EL (cell line): ENCODE measurements at places on chromosomes 12 and 14.
A peak's percentile ranks its signal among the peaks of the same experiment; 100 is the strongest.

DNA sequence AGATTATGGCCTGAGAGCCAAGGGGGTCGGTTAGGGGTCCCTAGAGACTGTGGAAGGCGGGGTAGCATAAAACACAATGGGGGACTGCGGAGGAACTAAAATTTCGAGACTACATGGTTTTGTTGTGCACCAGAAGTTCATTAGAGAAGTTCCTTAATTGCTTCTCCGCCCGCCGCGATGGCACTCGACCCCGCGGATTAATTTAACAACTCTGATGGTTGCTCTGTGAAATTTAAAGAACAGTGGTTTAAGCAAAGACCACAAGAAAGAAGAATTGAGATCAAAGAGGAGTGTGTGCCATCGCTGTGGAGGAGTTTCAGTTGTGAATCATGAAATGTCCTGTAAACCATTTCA, 1.4 kb upstream of the CCDC88C start:
- no peak for DNase-seq

- peak; percentile 82 for DNase-seq
Measured at GRCh38 chr14:35341751-35342488, 49.7 kb downstream of the PSMA6 start.

DNA sequence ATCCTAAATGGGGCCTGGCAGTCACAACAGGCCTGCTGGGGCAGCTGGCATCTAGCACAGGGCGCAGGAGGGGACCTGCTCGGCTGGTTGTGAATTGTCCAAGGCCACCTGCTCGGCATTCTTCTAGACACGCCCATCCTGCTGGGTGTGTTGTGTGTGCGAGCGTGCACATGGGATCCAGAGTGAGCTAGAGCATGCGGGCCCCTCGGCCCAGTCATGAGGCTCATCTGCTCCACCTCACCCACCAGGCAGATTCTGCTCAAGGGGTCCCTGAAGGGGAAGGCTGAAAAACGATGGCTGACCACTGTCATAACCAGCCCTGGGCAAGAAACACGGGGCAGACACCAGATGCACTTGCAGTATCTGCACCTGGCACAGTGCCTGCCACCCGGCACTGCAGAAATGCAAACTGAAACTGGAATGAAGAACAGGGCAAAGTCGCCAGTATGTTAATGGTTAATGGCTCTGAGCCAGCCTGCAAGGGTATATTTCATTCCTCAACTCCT, 31.8 kb downstream of the MAX start:
- peak; percentile 8 for DNase-seq

DNA sequence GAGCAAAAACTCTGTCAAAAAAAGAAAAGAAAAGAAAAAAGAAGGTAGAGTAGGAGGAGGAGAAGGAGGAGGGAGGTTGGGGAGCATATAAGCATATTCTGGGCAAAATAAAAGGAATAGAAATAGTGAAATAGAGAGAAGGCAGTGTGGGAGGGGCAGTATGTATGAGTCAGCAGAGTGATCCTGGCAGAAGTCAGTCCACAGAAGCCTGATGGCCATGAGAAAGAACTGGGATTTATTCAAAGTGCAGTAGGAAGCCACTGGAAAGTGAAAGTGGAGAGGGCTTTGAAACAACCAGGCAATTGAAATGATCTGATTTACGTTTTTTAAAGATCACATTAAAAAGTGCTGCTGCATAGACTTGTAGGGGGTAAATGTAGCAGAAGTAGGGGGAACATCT, 368.6 kb upstream of the USP15 start:
- DNase-seq, result no peak

GRCh38 chr12:59928416-59928815, 332.6 kb downstream of the SLC16A7 start:
- DNase-seq, result no peak
